ENCODE measurements at places on chromosomes 5 and 9.

DNA sequence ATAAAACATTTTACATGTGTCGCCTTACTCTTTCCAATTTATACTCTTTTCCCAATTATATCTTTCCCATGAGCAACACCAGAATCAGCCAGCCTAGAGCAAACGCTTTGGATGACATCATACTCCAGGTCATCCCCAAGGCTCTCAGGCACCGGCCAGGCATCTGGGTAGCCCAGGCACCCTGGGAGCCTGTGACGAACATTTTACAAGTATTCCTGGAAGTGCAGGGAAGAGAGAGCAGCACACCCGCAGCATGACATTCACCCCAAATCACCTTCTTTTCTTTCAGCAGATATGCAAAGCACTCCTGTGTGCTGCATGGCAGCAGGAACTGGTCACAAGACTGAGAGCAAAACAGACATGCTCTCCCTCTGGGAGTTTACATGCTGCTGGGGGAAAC lies 75.7 kb upstream of the SMIM23 start:
- DNase-seq, result no peak

DNA sequence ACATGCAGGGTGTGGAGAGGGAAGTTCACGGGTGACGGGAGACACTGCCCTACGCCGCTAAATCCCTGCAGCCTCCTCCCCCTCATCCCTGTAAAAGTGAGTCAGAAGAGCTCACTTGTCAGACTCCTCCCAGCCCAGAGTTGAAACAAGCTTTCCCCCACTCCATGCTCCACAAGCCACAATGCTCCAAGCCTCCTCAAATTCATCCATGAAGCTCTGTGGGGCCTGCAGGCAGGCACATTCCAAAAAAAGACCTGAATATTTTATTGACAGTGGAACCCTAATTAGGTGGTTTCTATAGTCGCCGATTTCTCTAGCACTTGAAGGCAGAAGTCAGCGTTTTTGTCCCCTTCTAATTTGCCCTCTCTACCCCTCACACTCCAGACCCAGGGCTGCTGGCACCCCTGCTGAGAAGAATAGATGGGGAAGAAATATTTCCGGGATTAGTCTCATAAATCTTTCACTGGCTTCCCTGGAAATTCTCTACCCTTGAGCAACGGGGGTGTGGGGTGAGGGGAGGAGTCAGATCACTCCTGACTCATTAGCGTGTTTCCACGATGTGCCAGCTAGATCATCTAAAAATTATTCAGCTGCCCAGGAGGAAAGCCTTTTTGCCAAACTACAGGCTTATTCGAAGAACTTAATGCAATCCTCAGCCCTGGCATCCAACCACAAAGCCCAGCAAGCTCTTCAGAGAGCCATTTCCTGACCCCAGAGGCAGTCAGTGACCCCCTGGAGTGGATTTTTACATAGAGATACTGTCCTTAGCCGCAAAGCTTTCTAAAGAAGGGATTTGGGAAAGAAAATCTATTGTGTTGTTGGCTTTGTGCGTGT lies 97.1 kb downstream of the ENC1 start:
- DNase-seq, result peak; percentile 43

DNA sequence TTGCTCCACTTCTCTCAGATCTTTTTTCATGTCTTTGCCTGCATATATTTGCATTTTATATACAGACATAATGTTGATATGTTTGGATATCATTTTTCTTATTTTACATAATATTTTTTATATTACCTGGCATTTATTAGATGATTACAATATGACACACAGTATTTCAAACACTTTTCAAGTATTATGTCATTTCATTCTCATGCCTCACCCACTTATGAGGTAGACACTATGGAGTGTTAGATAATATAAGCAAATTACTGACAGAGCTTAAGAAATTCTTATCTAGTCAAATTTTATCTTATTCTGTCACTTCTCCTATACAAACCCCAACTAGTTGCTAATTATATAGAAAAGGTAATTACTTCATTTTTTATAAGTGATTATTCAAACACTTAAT lies 11.1 kb downstream of the LURAP1L start:
- no peak for DNase-seq

- DNase-seq, result no peak
These were observed 17.1 kb upstream of the SPATA31E1 start for GRCh38 chr9:87865626-87866025.

GRCh38 chr9:28270156-28270555 lies 696.9 kb upstream of the C9orf72 start:
- DNase-seq, result no peak

DNA sequence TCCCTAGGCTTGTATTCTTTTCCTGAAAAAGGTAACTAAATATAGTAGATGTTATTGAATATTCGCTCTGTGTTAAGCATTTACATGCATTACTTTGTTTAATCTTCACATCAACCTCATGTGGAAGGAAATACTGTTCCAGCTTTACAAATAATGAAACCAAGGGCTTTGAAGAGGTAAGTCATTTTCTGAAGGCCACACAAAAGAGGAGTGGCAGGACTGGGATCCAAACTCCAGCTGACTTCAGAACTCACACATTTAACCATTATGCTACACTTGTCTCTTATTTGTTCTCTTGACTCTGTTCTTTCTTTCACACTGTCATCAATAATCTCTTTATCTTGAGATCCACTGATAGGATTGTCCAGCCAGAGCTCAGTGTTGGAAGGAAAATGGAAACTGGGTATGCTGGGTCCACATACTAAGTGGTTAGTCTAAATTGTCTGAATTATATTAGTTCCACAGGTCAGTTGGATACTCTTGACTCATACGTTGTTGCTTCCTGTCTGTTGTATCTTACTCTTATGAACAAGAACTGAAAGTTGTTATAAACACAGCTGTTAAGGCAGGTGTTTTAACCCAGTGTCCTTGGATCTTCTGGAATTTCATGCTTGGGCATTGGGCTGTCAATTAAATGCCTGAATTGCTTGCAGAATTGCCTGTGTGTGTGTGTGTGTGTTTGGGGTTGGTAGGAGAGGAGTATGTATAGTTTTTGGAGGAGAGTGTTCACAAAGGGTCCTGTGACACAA lies 65.6 kb downstream of the TLE4 start:
- no peak for DNase-seq

DNA sequence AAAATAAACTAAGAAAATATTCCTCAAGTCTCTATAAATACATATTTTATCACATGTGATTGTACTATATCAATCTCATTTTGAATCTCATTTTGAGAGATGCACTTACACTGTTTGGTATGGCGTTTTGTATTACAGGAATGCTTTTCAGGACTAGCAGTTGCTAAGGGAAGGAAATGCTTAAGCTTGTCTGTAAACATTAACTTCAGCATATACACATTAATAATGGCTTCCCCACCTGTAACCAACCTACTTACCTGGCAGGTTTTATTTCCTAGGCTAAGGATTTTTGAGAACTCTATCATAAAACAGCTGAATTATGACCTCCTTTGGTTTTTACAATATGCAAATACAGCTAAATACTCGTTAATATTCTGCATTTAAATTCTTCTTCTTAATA lies 141.0 kb upstream of the GRHPR start:
- no peak for DNase-seq

DNA sequence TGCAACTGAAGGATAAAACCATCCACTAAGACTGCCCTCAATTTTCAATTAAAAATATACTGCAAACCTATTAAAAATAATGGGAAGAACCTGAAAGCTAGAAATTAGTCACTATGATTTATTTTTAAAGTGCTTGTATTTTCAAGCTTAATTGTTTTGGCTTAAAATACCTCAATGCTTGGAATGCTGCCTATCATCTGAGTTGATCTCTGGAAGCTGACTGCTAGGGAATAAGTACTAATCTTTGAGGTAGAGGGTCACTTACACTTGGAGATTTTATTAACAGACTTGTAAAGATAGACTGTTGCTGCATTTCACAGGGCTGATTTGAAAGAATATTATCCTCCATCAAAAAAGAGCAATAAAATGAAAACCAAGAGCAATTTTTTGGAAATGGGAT lies 6.2 kb downstream of the PCSK1 start:
- DNase-seq, result no peak

DNA sequence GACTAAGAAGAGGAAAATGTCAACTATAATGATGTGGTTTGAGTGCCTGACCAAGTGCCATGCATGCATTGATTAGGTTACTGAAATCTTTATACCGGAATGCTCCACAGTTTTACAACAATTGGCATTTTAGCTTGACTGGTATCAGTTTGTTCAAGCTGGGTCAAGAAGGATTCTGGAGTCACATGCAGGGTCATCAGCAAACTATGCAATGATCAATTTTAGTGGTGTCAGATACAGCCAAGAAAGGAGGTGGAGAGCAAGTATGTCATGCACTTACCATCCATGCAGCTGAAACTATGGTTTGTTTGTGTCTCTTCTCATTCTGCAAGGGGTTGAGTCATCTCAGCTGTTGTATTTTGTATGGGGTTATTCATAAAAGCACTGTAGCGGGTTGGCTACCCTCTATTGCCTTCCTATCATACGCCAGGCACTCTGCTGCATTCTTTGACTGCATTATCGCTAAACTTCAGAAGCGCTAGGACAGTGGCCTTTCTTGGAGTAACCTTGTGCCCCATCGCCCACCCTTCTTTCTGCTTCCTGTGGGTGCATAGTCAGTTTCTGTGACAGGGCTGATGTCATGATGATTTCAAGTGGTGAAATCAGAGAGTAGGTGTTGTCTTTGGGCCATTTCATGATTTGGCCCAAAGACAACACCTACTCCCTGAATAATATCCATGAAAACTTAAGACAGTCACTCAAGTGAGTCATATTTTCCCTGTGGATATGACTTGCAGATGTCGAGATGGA lies 145.4 kb downstream of the MTX3 start:
- DNase-seq, result no peak

Data from left hindlimb (tissue), 1 donor.